ENCODE measurements at places on chromosomes 6 and 20.

DNA sequence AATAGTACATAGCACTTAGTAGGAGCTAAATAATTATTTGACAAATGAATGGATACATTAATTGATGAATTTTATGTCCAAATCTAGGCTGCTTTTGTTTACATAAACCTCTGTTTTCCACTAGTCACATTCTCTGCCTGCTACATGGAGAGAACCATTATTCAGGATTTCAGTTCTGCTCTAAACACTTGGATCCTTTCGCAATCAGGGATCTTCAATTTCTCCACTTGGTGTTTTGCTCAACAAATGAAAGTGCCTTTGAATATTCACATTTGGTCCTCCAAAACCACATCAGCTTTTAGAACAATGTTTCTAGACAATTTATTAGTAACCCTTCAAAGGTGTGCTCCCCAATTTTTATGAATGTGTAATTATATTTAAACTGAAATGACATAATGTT, 30.6 kb upstream of the HLA-DQB1 start:
- DNase-seq = no peak

- no peak for DNase-seq
Measured at GRCh38 chr6:23953976-23954375, 172.0 kb upstream of the NRSN1 start.

GRCh38 chr20:46178891-46179290, 60.8 kb downstream of the CD40 start:
- DNase-seq = no peak

- DNase-seq = no peak
Measured at GRCh38 chr20:2729251-2729713, 36.7 kb downstream of the EBF4 start.

DNA sequence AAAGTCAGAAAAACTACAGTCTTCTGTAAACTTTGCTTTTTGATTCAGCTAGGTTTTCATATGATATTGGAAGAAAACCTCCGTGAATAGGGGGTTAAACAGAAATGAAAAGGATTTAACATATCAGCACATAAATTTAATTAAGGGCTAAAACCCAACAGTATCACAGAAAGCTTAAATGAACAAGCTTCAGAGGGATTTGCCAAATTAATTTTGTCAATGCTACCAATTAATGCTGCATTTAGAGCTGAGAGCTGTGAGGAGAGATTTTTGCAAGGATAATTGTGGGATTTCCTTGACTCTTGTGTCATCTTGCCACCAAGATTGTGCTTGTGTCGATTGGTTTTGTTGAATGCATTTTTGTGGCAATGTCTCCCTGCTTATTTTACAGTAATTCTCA, 379.9 kb downstream of the CD109 start:
- DNase-seq = no peak

- no peak for DNase-seq
Measured at GRCh38 chr6:16413399-16413798, 175.0 kb downstream of the GMPR start.

DNA sequence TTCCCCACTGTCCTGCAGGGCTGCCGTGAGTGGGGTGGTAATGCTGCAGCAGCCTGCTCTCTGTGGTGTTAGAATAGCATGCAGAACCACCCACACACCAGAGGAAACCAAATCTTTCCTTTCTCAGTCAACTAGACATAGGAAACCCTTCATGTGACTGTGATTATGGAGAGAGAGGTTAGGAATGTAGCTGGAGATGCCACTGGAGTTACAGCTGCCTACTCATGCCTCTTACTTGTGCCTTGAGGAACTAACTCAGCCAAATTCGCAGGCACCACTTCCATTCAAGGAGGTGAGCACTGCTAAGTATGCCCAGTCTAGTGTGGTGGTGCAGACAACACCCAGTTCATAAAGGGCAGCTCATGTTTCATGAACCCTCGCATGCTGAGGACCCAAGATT, 27.4 kb downstream of the MUC22 start:
- no peak for DNase-seq

DNA sequence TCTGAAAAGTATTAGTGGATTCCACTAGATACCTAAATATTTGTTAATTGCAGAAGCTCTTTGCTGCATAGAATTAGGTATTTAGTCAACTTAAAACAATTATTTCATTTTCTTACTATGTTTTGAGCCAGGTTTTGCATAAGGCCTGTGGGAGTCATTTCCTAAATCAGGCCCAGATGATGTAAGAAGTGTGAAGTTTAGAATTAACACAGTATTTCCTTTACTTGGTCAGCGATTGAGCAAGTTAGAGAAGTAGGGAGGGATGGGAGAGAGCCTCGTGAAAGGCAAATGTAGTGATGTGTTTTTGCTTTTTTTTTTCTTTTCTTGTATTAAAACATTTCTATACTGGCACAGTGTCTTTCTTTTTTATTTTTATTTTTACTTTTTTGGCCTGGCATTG, 711.1 kb downstream of the HDGFL1 start:
- no peak for DNase-seq

DNA sequence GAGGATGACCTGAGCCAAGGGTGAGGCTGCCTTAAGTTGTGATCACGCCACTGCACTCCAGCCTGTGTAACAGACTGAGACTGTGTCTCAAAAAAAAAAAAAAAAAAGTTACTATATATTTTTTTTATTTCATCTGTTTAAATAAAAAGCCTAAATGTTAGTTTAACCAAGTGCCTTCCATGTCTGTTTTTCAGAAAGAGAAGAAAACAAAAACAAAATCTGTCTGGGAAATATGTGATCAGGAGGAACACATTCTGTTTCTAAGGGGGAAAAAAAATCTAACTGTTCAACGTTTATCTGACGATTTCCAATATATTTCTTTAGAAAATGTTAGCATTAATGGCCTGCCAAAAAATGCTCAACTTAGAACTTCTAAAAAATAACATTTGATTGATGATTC, 147.0 kb downstream of the IPCEF1 start:
- no peak for DNase-seq

DNA sequence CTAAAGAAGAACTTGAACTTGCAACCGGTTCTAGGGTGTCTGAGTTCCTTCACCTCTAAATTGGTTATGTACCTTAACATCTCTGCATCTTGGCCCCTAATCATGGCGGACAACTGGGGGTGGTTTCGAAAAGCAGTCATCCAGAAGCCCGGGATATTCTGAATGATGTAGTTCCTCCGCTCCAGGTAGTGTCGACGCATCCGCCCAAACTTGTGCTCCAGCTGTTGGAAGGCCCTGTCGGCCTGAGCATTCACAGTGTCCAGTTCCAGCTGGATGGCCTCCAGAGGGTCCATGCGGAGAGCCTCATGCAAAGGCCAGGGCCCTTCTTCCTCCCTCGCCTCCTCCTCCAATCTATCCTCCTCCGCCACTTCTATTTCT, 887 bp downstream of the TSPYL1 start:
- peak; percentile 72 for DNase-seq

GRCh38 chr20:63215101-63216040, 560 bp downstream of the YTHDF1 start:
- no peak for DNase-seq

GRCh38 chr6:18019539-18020534, 32.4 kb upstream of the KIF13A start:
- no peak for DNase-seq

GRCh38 chr6:118012944-118013343, 105.9 kb downstream of the SLC35F1 start:
- DNase-seq = no peak

DNA sequence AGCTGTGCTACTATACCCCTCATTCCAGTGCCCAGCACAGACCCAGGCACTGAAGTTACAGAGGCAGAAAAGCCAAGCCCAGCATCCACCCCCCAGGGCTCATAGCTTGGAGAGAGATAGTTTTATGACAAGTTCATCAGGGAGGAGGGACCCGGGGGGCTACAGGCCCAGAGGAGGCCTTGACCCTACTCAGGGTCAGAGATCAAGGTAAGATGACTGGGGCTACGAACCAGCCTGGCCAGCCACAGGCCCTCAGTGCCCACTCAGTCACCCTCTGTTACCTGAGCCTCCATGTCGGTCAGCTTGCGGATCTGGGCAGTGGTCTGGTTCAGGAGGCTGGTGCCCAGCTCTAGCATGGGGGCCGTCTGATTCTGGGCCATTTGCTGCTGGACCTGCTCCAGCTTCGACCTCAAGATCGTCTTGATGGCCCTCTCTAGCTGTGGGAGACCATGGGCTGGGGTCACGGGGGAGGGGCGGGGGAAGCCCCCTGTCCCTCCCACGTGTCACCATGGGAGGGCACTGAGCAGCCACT, 26.1 kb downstream of the ANGPT4 start:
- DNase-seq = no peak

All from sciatic nerve (tissue), 2 donors.